Forelimb muscle (tissue), 1 donor: ENCODE measurements at places on chromosomes 3 and 15. TPM values are rescaled to one million over a fixed set of nuclear protein-coding genes. Genes with fewer than 3 reads are reported as not detected.

- no peak for DNase-seq
These were observed 706.6 kb downstream of the SI start for GRCh38 chr3:164371681-164372080.

Gene SLC6A20
- 0.28 TPM for polyA plus RNA-seq

DNA sequence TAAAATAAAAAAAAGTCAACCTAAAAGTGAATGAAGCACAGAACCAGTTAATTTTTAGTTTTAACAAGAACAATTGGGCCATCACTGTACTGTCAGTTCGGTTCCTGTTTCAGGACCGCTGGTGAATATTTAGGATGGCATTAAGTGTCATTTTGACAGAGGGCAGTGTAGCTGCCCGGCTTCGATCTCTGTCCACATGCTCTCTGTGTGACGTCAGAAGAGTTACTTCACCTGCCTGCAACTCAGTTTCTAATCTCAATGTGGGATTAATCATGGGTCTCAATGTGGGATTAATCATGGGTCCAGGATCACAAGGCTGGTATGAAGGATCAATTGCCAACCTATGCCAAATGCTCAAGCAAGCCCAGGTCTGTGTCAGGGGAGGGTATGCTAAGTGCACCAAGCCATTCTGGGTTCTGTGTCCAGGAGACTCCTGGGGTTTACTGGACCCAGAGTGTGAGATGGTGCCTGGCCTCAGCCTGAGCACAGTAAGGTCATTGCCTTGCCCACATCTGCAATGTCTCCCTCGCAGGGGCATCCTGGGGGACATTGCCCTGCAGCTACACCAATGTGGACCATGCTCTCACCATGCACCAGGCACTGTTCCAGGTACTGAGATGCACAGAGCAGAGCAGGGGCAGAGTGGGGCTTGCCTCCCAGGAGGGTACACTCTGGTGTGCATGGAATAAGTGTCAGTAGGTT, 8.1 kb downstream of the GABRA5 start:
- DNase-seq = no peak

Gene HIGD2B
- polyA plus RNA-seq = not detected

- no peak for DNase-seq
These were observed at the start of gene TLR9 for GRCh38 chr3:52225452-52226228. Gene TLR9 (minus strand): TSS chr3:52225645. CDS start chr3:52225529, 116 bp downstream.
